Caco-2 (cell line): ENCODE measurements at places on chromosomes 5 and 9. TPM values are rescaled to one million over a fixed set of nuclear protein-coding genes. Genes with fewer than 3 reads are reported as not detected.

The ZFP2 gene
- 0.29 and 0.35 TPM in 2 replicates for total RNA-seq

The SIGMAR1 gene
- 102 and 103 TPM in 2 replicates for total RNA-seq

The ORM2 gene
- 45.5 and 46.0 TPM in 2 replicates for total RNA-seq

The GFI1B gene
- 0.79 and 1.3 TPM in 2 replicates for total RNA-seq

The PTGS1 gene
- 0.19 and 0.29 TPM in 2 replicates for total RNA-seq

The AK8 gene
- total RNA-seq = 0.88 and 1.0 TPM in 2 replicates

The KIF12 gene
- 54.6 and 55.0 TPM in 2 replicates for total RNA-seq

The MAN2A1 gene
- 57.3 and 57.7 TPM in 2 replicates for total RNA-seq

The ADAMTS6 gene
- total RNA-seq = 0.23 and 0.67 TPM in 2 replicates

The GLRA1 gene
- total RNA-seq = not detected in 2 replicates

The GPR150 gene
- 0.21 and 0.27 TPM in 2 replicates for total RNA-seq

- H3K4me3 ChIP-seq = no peak overlapping the region
- peaks cover 6% of the 10 kb centered on the region; the same call in 1 of the 2 replicates for H3K36me3 ChIP-seq
- peak overlapping the region; percentile 31 for H3K27ac ChIP-seq
- no peak for DNase-seq
Measured at GRCh38 chr5:168320805-168321204, 29.4 kb downstream of the WWC1 start.

- no peak overlapping the region for H3K4me3 ChIP-seq
- H3K27ac ChIP-seq = no peak overlapping the region
- peaks cover 7% of the 10 kb centered on the region for H3K4me1 ChIP-seq
Measured at GRCh38 chr5:164186550-164186949, 681.1 kb downstream of the MAT2B start.

DNA sequence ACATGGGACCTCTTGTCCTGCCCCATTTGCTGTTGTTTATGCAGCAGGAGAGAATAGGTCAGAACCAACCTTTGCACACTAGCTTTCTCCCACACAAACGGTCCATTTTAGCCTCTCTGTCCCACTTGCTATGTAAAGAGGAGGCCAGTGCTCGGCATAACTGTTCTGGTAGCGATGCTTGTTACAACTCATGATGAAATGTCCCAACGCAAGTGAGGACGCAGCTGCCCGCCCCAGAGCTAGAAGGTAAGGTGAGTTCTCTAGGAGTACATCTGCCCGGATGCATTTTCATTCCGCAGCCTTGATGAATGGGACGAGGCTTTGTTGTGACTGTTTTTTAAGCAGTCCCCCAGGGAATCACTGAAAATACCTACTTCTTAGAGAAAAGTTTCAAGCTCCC, 14.1 kb downstream of the S1PR3 start:
- H3K27ac ChIP-seq = no peak overlapping the region
- H3K4me1 ChIP-seq = no peaks in the 10 kb centered on the region
- H3K4me3 ChIP-seq = no peak overlapping the region

DNA sequence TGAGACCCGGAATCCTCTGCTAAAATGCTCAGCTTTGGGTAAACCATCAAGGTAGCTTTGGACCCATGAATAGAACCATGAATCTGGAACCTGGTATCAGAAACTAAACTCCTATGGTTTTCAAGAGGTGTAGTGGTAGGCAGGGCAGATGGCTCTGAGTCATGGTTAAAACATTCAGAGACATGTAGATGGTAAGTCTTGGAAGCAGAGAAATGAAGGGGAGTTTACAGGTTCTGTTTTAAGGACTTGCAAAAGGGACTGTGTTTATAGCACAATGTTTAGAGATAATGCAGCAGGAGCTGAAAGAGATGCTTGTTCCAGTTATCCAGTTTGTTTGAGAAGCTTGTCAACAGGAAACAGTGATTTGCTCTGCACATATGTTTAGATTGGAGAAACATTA, 36.0 kb upstream of the FBN2 start:
- H3K4me1 ChIP-seq = peaks cover 8% of the 10 kb centered on the region; the same call in 1 of the 2 replicates
- H3K27me3 ChIP-seq = no peaks in the 10 kb centered on the region
- no peak for DNase-seq
- no peaks in the 10 kb centered on the region for H3K36me3 ChIP-seq
- no peak overlapping the region for H3K4me3 ChIP-seq

GRCh38 chr5:179900206-179900605, 7.5 kb downstream of the TBC1D9B start:
- no peak overlapping the region for H3K27ac ChIP-seq
- no peaks in the 10 kb centered on the region for H3K27me3 ChIP-seq
- H3K4me3 ChIP-seq = no peak overlapping the region
- H3K36me3 ChIP-seq = peaks cover 2% of the 10 kb centered on the region

- H3K4me3 ChIP-seq = no peak overlapping the region
- no peak overlapping the region for H3K27ac ChIP-seq
- no peaks in the 10 kb centered on the region for H3K4me1 ChIP-seq
- H3K36me3 ChIP-seq = no peaks in the 10 kb centered on the region
Measured at GRCh38 chr9:9574080-9574479, 1038.7 kb downstream of the PTPRD start.

DNA sequence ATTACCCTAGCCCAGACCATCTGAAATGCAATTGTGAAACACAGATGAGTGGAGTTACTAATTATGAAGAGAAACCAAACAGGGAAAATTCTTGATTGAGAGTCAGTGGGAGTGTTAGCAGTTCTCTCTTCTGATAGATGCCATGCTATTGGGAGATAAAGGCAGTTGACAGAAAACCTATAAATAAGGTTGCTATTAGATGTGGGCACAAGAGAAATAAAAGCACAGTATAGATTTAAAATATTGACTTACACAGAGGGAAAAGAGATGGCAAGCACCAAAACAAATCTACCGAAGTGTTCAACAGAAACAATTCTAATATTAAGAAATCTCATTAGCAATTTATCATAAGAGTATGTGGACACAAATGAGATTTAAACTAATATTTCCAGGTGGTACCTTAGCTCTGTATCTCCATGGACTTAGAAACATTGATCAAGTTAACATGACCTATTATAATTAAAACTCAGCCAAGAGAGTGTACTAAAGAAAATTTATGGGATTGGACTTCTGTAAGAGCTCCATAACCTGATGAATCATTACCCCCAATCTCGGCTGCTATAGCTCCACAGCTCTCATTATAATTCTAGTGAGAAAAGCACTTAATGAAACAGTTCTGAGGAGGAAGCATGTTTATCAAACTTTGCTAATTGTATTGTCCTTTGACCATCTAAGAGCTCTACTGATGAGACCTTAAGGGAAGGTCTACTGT, 665.0 kb upstream of the RIOK2 start:
- no peak for DNase-seq
- no peaks in the 10 kb centered on the region for H3K27me3 ChIP-seq
- no peak overlapping the region for H3K4me3 ChIP-seq
- no peak overlapping the region for H3K27ac ChIP-seq
- no peaks in the 10 kb centered on the region for H3K36me3 ChIP-seq

GRCh38 chr5:173880306-173880985, 7.7 kb upstream of the CPEB4 start:
- no peak for DNase-seq
- no peak overlapping the region for H3K27ac ChIP-seq
- H3K36me3 ChIP-seq = no peaks in the 10 kb centered on the region
- peaks cover 14% of the 10 kb centered on the region for H3K4me1 ChIP-seq
- no peaks in the 10 kb centered on the region for H3K27me3 ChIP-seq

DNA sequence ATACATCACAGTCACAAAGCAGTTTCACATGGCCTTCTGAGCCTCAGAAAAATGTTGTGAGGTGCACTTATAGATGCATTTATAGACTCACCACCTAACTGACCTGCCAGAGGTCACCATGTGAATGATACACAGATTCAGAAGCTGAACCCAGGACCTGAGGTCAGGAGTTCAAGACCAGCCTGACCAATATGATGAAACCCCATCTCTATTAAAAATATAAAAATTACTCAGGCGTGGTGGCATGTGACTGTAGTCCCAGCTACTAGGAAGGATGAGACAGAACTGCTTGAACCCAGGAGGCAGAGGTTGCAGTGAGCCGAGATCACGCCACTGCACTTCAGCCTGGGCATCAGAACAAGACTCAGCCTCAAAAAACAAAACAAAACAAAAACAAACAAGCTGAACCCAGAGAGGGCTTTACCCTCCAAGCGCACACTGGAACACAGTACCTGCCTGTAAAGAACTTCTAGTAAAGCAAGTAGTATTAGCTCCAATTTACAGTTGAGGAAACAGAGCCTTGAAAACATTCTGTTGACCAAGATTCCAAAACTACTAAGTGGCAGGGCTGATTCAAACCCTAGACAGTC, 16.3 kb downstream of the ECPAS start:
- H3K36me3 ChIP-seq = no peaks in the 10 kb centered on the region
- no peak overlapping the region for H3K4me3 ChIP-seq
- no peak for DNase-seq
- no peaks in the 10 kb centered on the region for H3K4me1 ChIP-seq
- H3K27ac ChIP-seq = no peak overlapping the region

- no peaks in the 10 kb centered on the region for H3K27me3 ChIP-seq
- H3K36me3 ChIP-seq = no peaks in the 10 kb centered on the region
- no peak overlapping the region for H3K27ac ChIP-seq
- H3K4me1 ChIP-seq = no peaks in the 10 kb centered on the region
Measured at GRCh38 chr9:117596678-117597077, 107.5 kb upstream of the TLR4 start.

DNA sequence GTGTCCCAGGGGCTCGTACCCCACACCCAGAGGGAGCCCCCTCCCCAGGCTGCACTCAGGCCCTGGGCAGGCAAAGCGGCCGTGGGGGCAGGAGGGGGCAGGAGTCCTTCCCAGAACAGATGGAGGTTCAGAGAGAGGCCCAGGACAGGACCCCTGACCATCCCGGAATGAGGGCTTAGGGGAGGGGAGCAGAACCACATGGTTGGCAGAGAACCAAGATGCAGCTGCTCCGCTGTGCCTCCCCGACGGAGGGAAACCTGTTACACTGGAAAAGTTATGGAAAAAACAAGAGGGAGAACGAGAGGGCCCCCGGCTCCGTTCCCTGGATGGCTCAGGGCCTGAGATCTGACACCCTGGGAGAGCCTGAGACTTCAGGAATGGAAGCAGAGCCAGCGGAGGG, 22.7 kb downstream of the SLC12A7 start:
- no peaks in the 10 kb centered on the region for H3K27me3 ChIP-seq
- peaks cover 1% of the 10 kb centered on the region for H3K36me3 ChIP-seq
- H3K27ac ChIP-seq = no peak overlapping the region
- DNase-seq = no peak
- no peaks in the 10 kb centered on the region for H3K4me1 ChIP-seq

DNA sequence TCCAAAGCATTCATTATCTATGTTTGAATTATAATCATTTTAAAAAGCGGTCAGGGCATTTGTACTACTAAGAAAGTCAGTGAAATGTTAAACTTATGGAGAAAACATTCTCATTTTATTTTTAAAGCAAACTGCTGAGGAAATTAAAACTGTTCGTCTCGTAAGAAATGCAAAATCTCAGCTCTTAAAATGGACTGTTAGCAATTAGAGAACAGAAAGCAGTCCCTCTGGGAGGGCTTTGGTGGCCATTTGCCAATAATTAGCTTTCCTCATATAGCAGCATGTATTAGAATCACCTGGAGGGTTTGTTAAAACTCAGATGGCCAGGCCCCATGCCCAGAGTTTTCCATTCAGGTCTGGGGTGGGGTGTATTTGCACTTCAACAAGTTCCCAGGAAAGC, 120.7 kb upstream of the RASEF start:
- DNase-seq = no peak
- no peak overlapping the region for H3K4me3 ChIP-seq
- no peak overlapping the region for H3K27ac ChIP-seq

DNA sequence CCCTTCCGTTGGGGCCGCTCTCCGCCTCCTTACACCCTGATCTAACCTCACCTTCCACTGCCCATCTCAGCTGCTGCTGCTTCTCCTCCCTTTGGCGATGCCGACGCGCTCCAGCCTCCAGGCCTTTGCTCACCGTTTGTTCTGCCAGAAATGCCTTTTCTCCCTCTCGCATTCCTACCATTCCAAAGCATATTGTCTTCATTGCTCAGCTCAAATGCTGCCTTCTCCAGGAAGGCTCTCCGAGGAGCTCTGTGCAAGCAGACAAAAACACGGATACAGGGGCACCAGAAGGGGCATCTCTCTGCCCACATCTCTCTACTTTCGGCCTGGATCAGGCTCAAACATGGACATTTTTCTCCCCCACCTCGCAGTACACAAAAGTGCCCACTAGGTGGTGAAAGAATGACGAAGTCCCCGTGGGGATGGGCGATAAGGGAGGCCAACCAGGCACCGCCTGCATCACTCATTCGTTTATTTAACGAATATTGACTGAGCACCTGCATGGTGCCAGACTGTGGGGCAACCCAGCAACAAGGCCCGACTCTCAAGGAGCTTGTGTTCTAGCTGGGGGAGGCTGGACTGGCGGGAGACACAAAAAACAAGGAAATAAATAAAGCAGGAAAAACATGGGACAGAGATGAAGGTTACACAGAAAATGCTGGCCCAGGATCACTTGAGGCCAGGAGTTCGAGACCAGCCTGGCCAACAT, 7.3 kb upstream of the GRHPR start:
- peaks cover 40% of the 10 kb centered on the region for H3K4me1 ChIP-seq
- peak overlapping the region; percentile 87 for H3K27ac ChIP-seq
- no peak overlapping the region for H3K4me3 ChIP-seq
- DNase-seq = peak; percentile 85
- H3K36me3 ChIP-seq = no peaks in the 10 kb centered on the region
- no peaks in the 10 kb centered on the region for H3K27me3 ChIP-seq

GRCh38 chr9:109113892-109114609, 5.7 kb downstream of the TMEM245 start:
- H3K36me3 ChIP-seq = no peaks in the 10 kb centered on the region
- peak overlapping the region; percentile 37 for H3K27ac ChIP-seq
- no peak for DNase-seq

GRCh38 chr9:3553076-3553765, 27.4 kb upstream of the RFX3 start:
- H3K27me3 ChIP-seq = no peaks in the 10 kb centered on the region
- no peaks in the 10 kb centered on the region for H3K36me3 ChIP-seq
- H3K4me1 ChIP-seq = no peaks in the 10 kb centered on the region
- no peak for DNase-seq

- no peak overlapping the region for H3K4me3 ChIP-seq
- H3K27me3 ChIP-seq = no peaks in the 10 kb centered on the region
- DNase-seq = no peak
- no peaks in the 10 kb centered on the region for H3K36me3 ChIP-seq
Measured at GRCh38 chr9:89601856-89602562, 2.8 kb upstream of the GADD45G start.

DNA sequence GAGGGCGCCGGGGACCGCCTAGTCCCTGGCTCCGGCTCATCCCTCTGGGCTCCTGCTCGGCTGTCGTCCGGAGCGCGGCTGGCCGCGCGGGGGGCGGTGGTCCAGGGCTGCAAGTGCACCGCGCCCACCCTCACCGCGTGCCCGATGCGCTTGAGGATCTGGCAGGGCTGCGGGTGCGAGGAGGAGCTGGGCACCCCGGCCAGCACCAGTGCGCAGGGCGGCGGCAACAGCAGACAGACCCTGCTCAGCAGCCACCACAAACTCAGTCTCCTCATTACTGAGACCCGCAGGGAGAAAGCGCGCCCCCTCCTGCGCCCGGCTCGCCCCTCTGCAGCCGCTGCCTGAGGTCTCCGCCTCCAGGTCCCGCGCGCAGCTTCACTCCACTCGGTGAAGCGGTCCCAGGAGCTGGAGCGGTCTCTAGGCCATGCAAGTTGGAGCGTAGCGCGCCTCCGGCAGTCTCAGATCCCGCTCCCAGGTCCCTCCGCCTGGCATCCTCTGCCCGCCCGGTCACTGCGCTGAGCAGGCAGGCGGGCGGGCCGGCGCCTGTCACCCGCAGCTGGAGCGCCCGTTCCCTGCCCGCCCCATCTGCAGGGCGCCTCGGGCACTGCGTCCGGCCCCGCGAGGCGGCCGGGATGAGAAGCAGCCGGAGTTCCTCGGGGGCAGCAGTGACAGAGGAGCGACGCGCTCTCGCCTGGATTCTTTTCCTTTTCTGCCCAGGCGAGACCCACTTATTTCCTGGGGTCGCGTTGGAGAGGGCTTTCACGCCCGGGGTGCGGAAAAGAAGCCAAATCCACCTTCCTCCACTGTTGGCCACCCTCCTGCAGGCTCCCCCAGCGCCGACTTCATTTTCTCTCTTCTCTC, 512 bp downstream of the GRIN3A start:
- H3K36me3 ChIP-seq = no peaks in the 10 kb centered on the region
- H3K4me1 ChIP-seq = no peaks in the 10 kb centered on the region
- H3K27ac ChIP-seq = no peak overlapping the region
